Foreskin fibroblast (primary cell): ENCODE measurements at places on chromosomes 16 and 17.

- no peak for DNase-seq
These were observed 188.2 kb upstream of the CIBAR2 start for GRCh38 chr16:85300406-85300968.

DNA sequence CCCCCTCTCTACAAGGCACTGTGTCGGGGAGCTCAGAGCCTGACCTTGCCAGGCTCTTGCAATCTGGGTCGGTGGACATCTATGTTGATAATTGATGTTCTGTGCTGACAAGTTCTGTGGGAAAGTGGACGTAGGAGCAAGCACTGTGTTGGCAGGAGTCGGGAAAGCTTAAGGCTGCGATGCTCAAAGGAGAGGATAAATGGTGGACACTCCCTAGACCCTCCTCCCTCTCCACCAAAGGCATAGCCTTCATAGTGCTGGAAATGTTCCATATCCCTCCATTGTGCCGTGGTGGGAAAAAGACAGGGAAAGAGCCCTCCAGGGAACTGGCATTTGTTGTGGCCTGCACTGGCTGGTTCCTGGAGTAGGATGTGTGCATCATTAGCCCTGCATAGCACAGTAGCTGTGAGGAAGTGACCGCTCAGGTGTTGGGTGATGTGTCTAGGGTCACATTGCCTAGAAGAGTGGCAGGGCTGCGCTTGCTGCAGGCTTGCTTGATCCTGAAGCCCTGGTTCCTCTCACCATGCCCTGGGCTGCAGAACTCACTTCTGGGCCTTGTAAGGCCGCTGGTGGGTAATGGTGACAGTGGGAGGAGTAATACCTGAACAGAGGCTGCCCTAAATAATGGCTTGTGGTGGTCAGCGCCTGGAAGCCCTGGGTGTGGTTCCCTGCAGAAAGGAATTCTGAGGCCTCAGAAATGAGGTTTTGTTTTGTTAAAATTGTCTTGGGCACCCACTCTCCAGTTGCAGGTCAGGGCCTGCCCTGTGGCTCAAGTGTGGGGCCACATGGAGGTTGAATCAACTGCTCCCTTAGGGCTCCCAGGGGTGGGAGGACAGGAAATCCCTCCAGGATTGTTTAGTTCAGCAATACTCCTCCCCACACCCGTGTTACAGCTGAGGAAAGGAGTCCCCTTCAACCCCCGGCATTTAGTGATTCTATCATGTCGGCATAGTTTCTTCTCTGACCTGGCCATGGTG, 62.6 kb downstream of the KSR1 start:
- no peak for DNase-seq

- no peak for DNase-seq
These were observed 6.4 kb downstream of the FBRS start for GRCh38 chr16:30664616-30665109.

GRCh38 chr17:33892717-33893591, 362.1 kb upstream of the CCL2 start:
- no peak for DNase-seq

DNA sequence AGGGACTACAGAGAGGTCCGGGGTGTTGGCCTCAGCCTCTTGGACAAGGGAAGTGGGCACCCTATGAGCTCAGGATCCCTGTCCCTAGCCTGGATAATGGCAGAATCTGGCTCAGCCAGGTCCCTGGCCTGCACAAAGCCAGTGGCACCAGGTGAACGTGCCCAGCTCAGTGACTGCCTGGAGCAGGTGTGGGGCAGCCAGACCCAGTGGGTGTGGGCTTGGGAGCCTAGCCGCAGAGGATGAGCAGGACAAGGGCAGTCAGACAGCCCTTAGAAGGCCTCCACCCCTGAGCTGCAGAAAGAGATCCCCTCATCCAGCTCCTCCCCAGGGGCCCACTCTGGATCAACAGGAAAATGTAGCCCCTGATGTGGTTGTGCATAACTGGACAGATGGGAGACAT, 585.3 kb downstream of the KCNJ18 start:
- no peak for DNase-seq

DNA sequence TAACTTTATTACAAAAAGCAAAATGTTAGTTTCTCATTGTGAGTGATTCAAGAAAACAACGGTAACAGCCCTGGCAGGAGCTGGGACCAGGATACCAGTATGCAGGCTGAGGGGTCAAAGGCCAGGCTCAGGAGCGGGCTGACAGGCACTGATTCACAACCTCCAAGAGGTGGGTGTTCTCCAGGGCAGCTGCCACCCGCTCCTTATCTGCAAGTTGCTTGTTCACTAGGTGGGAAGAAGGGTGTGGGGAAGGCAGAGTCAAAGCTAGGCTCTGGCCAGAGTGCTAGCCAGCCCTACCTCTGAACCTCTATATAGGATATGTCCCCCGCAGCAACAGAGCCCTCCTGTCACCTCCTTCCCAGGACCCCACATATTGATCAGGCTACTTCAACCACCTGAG, 2.1 kb downstream of the CIAO2B start:
- DNase-seq = no peak

DNA sequence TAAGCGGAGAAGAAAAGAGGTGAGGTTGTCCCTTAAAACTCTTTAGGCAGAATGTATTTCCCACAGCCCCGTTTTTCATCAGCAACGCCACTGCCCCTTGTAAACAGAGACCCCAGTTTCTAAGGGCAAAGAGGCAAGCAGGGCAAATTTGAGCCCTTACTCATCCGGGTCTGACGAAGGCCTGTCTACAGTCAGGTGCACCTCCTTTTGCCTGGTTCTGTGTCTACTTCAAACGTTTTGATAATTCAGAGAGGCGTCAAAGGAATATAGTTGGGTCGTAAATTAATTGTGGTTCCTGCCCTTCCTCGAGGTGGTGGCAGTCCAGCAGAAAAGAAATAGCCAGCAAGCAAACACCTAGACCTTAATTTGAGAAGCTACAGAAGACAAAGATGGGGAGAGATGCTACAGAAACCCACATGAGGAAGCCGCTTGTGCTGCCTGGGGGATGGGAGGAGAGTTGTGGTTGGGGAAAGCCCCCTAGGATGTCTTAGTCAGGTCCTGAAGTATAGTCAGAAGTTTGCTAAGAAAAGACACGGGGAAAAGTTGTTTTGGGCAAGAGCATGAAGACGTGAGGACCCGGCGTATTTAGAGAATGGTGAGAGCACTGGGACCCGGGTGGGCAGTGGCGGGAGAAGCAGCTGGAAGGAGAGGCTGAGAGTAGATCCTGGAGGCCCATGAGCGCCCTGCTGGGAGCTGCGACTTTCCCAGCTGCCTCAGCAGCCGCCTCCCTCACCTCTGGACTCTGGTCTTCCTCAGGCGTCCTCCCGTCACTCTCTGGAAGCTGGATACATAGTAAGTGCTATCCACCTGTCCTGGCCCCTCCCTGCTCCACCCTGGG, 2.4 kb downstream of the FBRS start:
- DNase-seq = peak; percentile 24

- peak; percentile 65 for DNase-seq
These were observed 45.8 kb downstream of the STAT3 start for GRCh38 chr17:42342242-42343008.

DNA sequence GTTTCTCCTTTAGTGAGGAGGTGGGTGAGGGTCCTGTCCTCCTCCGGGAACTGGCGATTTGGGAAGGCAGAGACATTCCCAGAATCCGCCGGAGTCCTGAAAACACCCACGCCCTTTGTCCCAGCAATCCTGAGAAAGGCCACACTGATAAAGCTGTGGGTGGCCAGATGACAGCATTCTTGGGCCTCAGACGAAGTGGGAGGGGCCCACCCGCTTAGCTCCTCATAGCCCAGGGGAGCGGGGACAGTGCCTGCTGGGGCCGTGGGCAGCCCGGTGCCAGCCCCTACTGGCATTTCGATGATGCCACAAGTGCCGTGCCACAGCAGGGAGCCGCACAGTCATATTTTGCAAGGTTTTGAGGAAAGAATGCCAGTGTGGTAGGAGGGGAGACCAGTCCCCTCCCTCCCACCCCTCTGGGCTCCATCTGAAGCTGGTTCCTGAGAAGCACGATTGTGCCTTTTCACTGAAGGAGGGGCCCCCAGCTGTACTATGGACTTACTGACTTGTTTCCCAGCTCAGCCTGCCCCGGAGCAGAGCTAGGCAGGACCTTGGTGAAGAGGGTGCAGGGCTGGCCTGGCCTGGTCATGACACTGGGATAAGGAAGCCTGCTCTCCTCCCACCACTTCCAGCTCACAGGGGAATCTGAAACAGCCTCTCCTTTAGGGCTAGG, 20.9 kb upstream of the MPRIP start:
- no peak for DNase-seq

GRCh38 chr16:561957-562938, 2.1 kb downstream of the PRR35 start:
- DNase-seq = no peak

- DNase-seq = peak; percentile 79
These were observed 18.4 kb downstream of the SOX9 start for GRCh38 chr17:72139212-72139611.

GRCh38 chr16:85061566-85061965, 34.0 kb downstream of the KIAA0513 start:
- no peak for DNase-seq

DNA sequence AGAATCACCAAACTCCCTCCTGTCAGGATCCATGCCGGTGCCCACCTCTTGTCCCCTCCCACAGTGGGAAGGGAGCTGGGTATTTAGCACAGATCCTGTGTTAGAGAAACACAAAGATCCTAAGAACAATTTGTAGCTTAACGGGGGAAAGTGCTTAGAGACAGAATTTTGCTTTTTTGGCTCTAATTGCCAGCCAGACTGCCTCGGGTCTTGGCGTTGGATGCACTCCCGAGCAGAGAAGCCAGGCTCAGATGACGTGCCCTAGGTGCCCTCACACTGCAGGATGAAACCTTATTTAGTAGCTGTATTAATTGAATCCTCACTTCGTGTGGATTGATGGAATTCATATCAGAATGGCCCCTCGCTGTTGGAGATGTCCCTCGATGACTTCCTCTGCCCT, 22.5 kb upstream of the MAF start:
- no peak for DNase-seq

- peak; percentile 67 for DNase-seq
These were observed 46.2 kb downstream of the SMPD3 start for GRCh38 chr16:68401871-68402747.

- DNase-seq = no peak
These were observed 19.0 kb upstream of the JPT2 start for GRCh38 chr16:1659031-1659430.

DNA sequence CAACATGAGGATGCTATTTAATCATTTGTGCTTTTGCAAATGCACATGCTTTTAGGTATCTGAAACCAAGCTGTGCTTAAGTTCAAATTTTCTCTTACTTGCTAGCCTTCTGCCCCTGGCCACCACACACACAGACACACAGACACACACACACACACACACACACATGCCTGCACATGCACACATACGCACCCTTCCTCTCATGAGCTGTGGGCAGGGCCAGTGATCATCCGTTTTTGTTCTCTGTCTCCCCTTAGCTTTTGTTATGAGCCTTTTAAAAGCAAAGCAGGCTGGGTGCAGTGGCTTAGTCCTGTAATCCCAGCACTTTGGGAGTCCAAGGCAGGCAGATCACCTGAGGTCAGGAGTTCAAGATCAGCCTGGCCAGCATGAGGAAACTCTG, 34.2 kb downstream of the CD300LF start:
- DNase-seq = no peak

DNA sequence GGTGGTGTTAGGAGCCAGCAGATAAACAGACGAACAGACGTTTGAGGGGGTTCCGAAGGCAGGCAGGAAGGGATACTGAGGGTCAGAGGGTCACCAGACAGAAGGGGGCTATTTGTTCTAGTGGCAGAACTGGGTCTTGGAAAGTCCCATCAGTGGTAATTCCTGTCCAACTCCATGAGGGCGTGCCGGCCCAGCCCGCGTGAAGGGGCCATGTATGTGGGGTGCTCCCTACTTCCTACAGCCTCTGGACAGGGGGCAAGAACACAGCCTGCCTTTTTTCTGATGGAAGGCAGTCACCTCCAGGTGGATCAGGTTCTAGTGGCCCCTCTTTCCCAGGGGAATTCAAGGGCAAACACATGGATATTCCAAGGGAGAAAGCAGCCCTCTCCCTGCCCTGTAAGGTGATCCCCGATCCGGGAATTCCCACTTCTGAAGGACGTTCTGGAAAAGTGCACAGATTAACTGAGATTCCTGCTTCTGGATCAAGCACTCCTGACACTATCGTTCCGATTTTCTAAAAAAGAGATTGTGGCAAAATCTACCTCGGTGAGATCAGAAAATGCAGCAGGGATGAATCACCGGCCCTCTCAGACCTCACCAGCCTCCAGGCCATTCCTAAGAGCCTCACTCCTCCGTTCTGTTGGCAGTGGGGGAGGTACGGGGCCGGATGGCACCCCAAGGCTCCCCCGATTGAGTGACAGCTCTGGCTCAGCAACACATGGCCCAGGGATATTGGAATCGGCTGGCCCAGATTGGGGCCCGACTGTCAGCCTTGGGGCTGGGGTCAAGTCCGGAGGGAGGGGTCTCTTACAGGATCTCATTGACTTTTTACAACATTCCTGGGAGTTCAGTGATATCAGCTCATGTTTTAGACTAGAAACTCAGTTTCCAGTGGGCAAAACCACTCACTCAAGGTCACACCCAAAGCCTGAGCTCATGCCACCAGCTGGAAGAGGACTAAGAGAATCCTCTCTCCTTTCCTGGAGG, 12.4 kb downstream of the STX1B start:
- peak; percentile 95 for DNase-seq

DNA sequence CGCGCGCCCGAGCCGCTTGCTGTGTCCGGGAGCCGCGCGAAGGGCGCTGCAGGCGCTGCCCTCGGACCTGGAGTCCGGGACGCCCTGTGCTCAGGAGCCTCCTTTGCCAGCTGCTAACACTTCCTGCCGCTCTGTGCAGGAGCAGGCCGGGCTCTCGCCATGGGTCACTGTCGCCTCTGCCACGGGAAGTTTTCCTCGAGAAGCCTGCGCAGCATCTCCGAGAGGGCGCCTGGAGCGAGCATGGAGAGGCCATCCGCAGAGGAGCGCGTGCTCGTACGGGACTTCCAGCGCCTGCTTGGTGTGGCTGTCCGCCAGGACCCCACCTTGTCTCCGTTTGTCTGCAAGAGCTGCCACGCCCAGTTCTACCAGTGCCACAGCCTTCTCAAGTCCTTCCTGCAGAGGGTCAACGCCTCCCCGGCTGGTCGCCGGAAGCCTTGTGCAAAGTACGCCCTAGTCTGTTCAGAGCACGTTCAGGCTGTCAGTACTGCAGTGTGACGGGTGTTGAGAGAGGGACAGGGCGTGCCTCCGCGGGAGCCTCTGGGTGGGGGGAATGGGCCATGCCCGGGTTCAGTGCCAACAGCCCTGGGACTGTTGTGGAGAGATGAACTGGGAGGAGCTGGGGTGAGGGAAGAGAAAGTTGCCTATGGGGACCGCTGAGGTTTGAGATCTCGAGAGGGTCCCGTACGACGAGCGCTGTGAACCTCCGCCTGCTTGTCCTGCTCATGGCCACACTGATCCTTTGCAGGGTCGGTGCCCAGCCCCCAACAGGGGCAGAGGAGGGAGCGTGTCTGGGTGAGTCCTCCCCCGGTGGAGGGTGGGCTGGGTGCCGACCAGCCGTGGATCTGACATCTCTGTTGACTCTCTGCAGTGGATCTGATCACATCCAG, 1.3 kb downstream of the ZNF276 start:
- DNase-seq = no peak
